DMS153 (cell line): ENCODE measurements at places on chromosomes 5 and 9.
A peak's percentile ranks its signal among the peaks of the same experiment; 100 is the strongest.

GRCh38 chr9:121230256-121230655 is 28.6 kb upstream of the RAB14 start:
- no peak for DNase-seq

DNA sequence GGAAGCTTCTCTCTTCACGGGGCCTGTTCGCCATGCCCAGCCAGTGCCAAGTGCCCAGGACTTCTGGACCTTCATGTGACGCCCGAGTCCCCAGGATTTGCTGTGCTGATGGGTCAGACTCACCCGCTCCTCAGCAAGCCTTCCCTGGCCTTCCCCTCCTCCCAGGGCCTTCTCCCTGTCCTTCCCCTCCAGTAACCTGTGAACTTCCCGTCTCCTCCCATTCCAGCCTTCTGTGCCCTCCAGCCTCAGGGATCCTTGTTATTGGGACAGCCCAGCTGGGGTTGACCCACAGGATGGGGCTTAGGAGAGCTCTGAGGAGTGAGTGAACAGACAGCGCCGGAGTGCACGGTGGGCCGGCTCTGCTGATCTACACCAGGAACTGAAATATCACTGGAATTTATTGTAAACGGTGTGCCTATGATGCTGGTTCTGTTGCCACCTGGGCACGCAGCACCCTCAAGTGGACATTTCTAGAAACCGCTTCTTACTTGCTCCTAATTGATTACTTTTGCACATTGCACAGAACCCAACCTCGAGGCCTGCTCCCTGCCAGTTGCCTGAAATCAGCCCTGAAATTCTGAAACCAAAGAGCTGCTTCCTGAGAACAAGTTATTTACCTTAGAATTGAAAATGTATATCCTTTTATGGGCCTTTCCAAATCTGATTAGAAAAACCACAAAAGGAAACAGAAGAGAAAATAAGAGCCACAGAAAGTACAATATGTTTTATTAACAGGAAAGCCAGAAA is 1.5 kb downstream of the SPAAR start:
- DNase-seq = peak; percentile 19

GRCh38 chr9:16530669-16531642 is 339.5 kb downstream of the BNC2 start:
- DNase-seq = no peak

- DNase-seq = no peak
Observed at GRCh38 chr5:124139477-124139876, 607.0 kb downstream of the ZNF608 start.
